ENCODE measurements at places on chromosomes 16 and 17.

GRCh38 chr17:3003296-3004149, 59.9 kb downstream of the OR1D5 start:
- H3K27ac ChIP-seq: peak overlapping the region; percentile 85
- no peak for DNase-seq
- no peaks in the 10 kb centered on the region for H3K36me3 ChIP-seq
- H3K4me1 ChIP-seq: peaks cover 23% of the 10 kb centered on the region

DNA sequence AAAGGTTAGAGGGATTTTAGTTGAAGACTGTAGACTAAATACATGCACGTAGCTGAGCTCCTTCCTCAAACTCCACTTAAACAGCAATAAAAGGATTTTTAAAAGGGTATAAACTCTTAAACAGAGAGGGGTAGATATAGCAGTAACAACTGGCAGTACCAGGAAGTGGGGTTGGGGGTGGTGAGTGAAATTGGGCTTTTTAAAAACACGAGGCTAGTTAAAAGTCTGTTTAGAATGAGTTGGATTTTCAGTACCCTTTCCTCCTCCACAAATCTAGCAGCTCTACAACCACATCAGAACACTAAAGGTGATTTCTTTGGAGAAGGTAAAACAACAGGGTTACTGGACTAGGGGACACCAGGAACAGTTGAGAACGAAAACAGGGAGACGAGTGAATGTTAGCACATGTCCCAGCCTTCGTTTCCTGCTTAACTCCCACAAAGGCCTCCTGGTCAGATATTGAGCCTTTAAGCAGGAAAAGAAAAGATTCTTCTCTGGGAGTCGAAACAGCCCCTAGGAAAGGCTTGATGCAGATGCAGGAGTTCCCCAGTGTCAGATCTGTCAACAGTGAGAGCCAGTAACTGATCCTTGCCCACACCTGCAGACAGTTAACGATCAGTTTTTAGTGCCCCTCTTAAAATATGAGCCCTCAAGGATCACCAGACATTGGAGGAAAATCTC, 13.8 kb downstream of the NETO2 start:
- no peaks in the 10 kb centered on the region for H3K27me3 ChIP-seq
- DNase-seq: no peak
- H3K4me3 ChIP-seq: no peak overlapping the region
- H3K27ac ChIP-seq: no peak overlapping the region
- H3K36me3 ChIP-seq: no peaks in the 10 kb centered on the region
- no peaks in the 10 kb centered on the region for H3K4me1 ChIP-seq

- H3K4me1 ChIP-seq: peaks cover 39% of the 10 kb centered on the region
- H3K27ac ChIP-seq: no peak overlapping the region
- H3K27me3 ChIP-seq: peaks cover 33% of the 10 kb centered on the region
- DNase-seq: no peak
- no peaks in the 10 kb centered on the region for H3K36me3 ChIP-seq
- H3K4me3 ChIP-seq: no peak overlapping the region
Observed at GRCh38 chr16:177981-178667, 1.6 kb downstream of the HBA1 start.

- no peaks in the 10 kb centered on the region for H3K4me1 ChIP-seq
- H3K27ac ChIP-seq: no peak overlapping the region
- DNase-seq: no peak
Observed at GRCh38 chr16:53968454-53968853, 264.5 kb downstream of the FTO start.

- no peak overlapping the region for H3K27ac ChIP-seq
- no peak overlapping the region for H3K4me3 ChIP-seq
- H3K27me3 ChIP-seq: no peaks in the 10 kb centered on the region
- H3K4me1 ChIP-seq: no peaks in the 10 kb centered on the region
- H3K36me3 ChIP-seq: no peaks in the 10 kb centered on the region
- DNase-seq: no peak
Observed at GRCh38 chr17:33561569-33562334, 268.7 kb upstream of the ASIC2 start.

DNA sequence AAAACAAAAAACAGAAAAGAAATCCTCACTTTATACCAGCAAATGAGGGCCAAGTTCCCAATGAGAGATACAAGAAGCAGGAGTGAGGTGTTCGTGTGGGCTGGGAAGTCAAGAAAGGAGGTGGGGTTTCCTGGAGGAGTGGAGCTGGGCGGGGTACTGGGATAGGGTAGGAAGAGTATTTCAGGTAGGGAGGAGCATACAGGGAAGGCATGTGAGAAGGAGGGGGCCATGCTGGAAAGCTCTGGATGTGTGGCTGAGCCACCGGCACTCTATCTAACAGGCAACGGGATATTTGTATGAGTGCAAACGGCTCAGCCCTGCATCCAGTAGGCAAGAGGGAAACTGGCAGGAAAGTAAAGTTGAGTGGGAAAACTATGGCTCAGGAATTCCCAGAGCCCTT, 4.2 kb downstream of the OR3A2 start:
- peaks cover 63% of the 10 kb centered on the region for H3K27me3 ChIP-seq
- DNase-seq: no peak
- no peak overlapping the region for H3K4me3 ChIP-seq
- H3K4me1 ChIP-seq: no peaks in the 10 kb centered on the region
- H3K36me3 ChIP-seq: no peaks in the 10 kb centered on the region
- H3K27ac ChIP-seq: no peak overlapping the region

- H3K27me3 ChIP-seq: no peaks in the 10 kb centered on the region
- H3K4me3 ChIP-seq: no peak overlapping the region
- H3K27ac ChIP-seq: peak overlapping the region; percentile 94
- H3K36me3 ChIP-seq: peaks cover 6% of the 10 kb centered on the region
- DNase-seq: no peak
Observed at GRCh38 chr16:22299036-22299435, 1.8 kb downstream of the POLR3E start.

- no peaks in the 10 kb centered on the region for H3K27me3 ChIP-seq
- DNase-seq: no peak
- peak within 1 kb of the TSS; percentile 90 for H3K27ac ChIP-seq
Observed at GRCh38 chr17:68290955-68291835, at the start of the genes ARSG and SLC16A6. Gene ARSG (plus strand): TSS chr17:68291495. CDS start chr17:68307494, 15,999 bp downstream. Gene SLC16A6 (minus strand): TSS chr17:68291127. CDS start chr17:68278320, 12,807 bp downstream.

DNA sequence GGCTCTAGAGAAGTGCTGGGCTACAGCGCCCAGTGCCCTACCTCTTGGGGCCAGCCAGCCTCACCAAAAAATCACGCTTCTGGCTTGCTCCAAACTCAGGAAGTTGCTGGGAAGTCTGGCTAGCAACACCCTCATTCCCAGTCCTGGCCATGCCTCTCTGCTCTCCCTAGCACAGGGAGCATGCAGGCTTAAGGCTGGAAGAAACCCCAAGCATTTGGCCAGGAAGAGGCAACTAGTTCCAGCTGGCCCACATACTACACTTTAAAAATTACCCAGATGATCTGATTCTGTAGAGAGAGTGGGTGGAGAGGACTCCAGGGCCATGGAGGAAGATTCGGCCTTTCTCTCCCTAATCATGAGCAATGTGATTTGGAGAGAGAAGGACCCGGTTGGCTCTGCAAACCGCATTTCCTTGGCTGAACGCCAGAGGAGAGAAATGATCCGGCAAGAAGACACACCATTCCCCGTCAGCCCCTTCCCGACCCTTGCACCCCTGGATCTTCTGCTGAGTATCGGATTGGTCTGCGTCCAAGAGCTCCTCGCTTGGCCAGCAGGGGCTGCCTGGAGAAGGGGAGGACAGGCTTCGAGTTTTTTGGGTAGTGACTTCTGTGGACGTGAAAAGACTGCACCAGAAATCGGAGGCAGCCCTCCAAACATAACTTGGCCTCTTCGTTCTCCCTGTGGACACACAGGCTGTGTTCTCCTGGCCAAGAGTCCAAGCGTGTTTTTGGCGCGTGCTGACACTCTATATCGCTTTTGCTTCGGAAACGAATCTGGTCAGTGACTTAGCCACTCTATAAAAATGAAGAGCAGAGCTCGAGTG, 406.3 kb downstream of the WWOX start:
- H3K27ac ChIP-seq: peak overlapping the region; percentile 35
- DNase-seq: no peak
- H3K4me3 ChIP-seq: no peak overlapping the region
- H3K36me3 ChIP-seq: no peaks in the 10 kb centered on the region
- H3K4me1 ChIP-seq: peaks cover 27% of the 10 kb centered on the region

GRCh38 chr16:74601126-74601871, 5.6 kb downstream of the GLG1 start:
- peaks cover 59% of the 10 kb centered on the region for H3K4me1 ChIP-seq
- H3K27ac ChIP-seq: no peak overlapping the region
- peaks cover 22% of the 10 kb centered on the region for H3K36me3 ChIP-seq
- H3K4me3 ChIP-seq: no peak overlapping the region
- DNase-seq: no peak

GRCh38 chr16:2036200-2036966, 9.7 kb downstream of the NHERF2 start:
- peak overlapping the region; percentile 71 for H3K27ac ChIP-seq
- peaks cover 58% of the 10 kb centered on the region for H3K4me1 ChIP-seq
- no peak for DNase-seq
- no peak overlapping the region for H3K4me3 ChIP-seq

- H3K27me3 ChIP-seq: no peaks in the 10 kb centered on the region
- H3K36me3 ChIP-seq: peaks cover 25% of the 10 kb centered on the region
- DNase-seq: no peak
Observed at GRCh38 chr17:82257473-82257872, 16.0 kb downstream of the CSNK1D start.

GRCh38 chr16:1715220-1715619, 9.2 kb downstream of the MAPK8IP3 start:
- H3K36me3 ChIP-seq: no peaks in the 10 kb centered on the region
- no peaks in the 10 kb centered on the region for H3K27me3 ChIP-seq
- no peak for DNase-seq
- H3K4me1 ChIP-seq: peaks cover 5% of the 10 kb centered on the region
- H3K27ac ChIP-seq: no peak overlapping the region
- H3K4me3 ChIP-seq: no peak overlapping the region

DNA sequence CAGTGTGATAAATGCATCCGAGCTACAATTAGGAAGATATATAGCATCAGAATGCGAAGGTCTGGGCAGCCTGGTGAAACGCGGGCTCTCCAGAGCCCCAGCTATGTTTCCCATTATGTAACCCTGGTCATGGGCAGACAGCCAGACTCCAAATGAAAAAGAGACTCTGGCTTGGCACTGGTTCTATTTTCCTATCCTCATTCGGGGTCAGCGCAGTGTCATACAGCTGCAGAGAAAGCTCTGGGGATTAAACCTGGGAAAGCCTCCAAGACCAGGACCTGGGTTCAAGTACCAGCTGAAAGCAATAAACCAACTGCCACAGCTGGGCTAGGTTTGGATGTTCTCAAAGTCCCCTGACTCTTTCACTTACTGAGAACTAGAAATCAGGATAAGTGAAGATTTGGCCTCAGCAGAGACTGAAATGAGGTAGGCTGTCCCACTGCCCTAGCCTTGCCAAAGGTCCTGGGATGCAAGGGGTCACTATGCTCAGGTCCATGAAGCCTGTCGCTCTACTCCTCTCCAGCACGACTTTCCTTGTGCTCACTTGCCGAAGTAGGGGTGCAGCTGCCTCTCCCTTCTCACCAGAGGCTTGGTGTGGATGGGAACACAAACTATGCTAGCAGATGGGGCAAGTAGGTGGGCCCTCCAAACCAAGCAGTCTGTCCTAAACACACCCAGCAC, 123.8 kb downstream of the SMG6 start:
- peak overlapping the region; percentile 46 for H3K27ac ChIP-seq
- no peak for DNase-seq
- no peak overlapping the region for H3K4me3 ChIP-seq

Data from esophagus squamous epithelium (tissue), 5 donors.